ENCODE measurements at places on chromosomes 2 and 18. TPM values are rescaled to one million over a fixed set of nuclear protein-coding genes. Genes with fewer than 3 reads are reported as not detected.

- ATAC-seq, result no peak
Observed at GRCh38 chr2:217993138-217993537, 9.7 kb downstream of the TNS1 start.

CD28 gene
- total RNA-seq, result not detected

DNA sequence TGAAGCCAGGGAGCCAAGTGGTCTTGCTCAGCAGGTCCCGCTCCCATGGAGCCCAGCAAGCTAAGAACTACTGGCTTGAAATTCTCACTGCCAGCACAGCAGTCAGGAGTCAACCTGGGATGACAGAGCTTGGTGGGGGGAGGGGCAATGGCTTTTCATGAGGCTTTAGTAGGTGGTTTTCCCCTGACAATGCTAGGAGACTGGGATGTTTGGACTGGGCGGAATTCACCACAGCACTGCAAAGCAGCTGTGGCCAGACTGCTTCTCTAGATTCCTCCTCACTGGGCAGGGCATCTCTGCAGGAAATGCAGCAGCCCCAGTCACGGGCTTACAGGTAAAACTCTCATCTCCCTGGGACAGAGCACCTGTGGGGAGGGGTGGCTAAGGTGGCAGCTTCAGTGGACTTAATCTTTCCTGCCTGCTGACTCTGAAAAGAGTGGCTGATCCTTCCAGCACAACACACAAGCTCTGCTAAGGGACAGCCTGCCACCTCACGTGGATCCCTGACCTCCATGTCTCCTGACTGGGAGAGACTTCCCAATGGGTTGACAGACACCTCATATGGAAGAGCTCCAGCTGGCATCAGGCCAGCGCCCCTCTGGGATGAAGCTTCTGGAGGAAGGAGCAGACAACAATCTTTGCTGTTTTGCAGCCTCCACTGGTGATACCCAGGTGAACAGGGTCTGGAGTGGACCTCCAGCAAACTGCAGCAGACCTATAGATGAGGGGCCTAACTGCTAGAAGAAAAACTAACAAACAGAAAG, 349.7 kb upstream of the ST6GAL2 start:
- ATAC-seq, result no peak

DNA sequence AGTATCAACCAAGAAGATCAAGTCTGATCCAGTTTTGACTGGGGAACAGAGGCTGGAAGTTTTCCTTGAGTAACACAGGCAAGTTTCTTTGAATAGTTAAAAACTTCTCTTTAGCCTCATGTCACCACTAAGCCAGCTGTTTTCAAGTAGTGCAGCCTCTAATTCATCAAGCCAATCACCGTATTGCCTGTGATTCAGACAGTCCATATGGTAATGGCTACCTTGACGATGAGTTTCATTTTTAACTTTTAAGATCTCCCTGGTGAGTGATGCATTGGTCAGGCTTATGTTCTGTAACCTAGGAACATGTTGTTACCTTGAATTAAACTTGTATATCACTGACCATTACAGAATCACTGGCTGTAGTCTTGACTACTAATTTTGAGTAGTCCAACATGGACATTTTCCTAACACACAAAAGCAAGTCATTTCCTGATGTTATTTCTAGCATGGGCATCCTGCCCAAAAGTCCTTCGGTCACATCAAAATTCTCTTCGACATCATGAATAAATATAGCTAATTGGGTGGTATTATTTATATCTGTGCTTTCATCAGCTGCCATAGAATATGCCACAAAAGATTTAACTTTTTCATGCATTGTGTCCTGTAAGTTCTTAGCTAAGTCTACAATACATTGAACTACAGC, 238.8 kb upstream of the GCFC2 start:
- no peak for ATAC-seq

- peak; percentile 82 for ATAC-seq
Observed at GRCh38 chr2:241009601-241010530, 11.4 kb downstream of the SNED1 start.

CRACDL gene
- not detected for total RNA-seq

DNA sequence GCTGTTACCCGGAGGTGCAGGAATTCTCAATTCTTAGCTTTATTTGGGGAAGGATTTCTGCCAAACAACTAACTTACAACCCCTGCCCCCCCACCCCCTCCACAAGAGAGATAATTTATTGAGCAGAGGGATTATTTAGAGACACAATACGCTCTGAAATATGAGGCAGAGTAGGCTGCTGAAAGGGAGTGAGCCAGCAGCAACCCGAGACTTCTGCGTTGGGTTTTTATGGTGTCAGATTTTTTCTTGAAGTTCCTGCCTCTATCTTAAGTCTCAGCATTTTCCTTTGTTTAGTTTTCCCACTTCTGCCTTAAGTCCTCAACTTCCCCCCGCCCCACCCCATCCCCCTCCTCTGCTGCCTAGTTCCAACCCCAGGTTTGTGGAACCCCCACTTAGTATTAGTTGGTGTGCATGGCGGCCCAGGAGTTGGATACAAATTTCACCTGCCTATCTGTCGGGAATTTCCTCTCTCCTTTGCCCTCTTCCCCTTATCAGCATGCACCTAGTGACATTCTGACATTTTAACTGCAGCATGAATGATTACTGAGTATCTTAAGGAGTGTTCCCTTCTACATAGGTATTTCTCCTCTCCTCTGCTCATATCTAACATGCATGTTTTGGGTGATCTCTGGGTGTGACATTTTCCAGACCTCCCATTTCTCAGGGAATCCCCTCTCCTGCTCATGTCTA, 1635.9 kb upstream of the LRRTM1 start:
- ATAC-seq, result no peak

NEU4 gene
- 0.64 TPM for total RNA-seq

DNA sequence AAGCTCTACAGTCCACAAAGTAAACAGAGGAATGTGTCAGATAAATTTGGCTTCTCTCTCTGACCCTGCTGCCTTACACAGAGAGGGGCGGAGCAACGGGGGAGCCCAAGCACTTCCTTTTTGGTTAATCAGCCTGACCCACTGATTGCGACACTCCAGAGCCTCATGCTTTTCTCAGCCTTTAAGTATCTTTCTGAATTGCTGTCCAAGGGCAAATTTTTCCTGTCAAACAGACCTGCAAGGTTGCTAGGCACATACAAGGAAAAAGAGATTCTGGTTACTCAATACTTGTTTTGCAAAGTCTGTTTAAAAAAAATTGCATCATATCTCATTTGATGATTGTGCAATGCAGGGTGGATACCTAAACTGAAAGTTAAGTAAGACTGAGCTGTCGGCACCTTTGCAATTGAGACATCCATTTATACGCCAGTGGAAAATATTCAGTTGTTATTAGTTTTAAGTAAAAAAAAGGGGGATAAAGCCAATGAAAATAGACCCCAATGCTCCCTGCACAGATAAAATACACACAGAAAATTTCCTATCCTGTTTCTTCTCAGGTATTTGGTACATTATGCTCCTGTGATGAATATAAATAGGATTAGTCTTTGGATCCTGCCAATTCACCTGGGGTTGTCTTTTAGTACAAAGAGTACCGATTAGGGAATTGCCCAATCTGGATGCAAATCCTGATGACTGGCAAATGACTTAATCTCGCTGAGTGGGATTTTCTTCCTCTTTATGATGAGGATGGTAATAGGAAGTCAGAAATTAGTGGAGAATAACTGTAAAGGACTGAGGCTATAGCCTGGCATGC, 260.2 kb upstream of the TRIB2 start:
- peak; percentile 97 for ATAC-seq

MAPK4 gene
- total RNA-seq, result 10.6 TPM

DNA sequence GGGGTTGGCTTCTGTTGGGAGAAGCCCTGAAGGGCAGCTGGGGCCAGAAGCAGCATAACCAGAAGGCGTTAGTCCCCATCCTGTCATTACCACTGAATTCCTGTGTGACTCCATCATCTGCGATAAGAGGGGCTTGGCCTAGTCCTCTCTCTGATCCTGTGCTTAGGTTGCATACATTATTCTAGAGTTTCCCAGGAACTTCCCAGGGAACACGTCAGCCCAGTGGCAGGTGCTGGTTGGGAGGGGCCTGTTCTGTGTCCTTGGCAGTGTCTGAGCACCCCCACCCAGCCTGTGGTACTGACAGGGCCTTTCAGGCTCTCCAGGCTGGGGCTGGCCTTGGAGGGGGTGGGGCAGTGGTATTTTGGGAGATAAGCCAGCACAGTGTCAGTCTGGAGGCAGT, 4.5 kb upstream of the TOGARAM2 start:
- ATAC-seq, result peak; percentile 92

NCKAP5 gene
- total RNA-seq, result 5.3 TPM

DNA sequence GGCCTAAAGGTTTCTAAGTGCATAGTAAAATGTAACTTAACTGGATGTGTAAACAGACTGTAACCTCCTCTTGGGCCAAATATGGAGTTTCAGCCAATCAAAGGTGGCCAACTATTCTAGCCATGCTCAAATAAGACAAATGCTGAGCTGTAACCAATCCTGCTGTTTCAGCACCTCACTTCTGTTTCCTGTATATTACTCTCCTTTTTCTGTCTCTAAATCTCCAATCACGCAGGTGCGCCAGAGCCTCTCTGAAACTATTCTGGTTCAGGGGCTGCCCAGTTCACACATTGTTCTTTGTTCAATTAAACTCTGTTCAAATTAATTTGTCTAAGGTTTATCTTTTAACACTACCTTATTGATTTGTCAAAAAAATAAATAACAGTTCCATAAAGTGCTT, 532.7 kb upstream of the DCC start:
- ATAC-seq, result no peak

DNA sequence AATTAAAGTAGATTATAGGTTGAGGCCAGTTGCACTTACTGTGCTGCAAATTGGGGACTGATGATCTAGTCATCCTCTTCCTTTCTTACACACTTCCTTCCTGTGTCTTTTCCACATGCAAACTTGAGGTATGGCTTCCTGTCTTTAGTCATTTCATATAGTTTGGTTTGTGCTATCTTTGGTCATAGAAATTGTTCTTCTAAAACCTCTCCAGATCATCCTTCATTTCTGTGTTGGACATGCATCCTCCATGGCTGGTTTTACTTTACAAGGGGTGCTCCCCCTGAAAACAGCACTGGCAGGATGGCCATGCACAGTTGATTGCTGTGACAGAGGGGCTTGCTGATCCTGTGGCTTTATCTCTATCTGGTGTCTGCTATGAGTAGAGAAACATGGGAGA, 36.5 kb downstream of the MGAT5 start:
- no peak for ATAC-seq

DNA sequence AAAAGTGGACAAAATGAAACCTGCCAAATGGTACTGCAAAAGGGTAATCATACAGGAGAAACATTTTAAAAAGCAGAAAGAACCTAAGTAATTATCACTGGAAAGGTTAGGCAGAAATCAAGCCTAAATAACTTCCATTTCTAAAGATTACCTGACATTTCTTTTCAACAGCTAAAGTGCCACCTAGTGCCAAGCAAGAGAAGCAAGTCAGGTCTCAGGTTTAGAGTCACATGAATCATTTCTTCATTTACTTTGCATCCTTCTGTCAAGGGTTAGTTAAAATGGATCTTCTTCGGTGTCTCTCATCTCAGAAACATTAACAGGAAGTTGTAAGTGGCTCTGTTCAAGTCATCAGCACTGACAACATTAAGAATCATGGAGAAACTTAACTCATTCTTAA, 90.3 kb downstream of the AKAIN1 start:
- no peak for ATAC-seq

GRCh38 chr2:191115391-191115790, 35.4 kb downstream of the STAT4 start:
- no peak for ATAC-seq

- ATAC-seq, result no peak
Observed at GRCh38 chr18:46134920-46135675, 30.9 kb downstream of the HAUS1 start.

- ATAC-seq, result no peak
Observed at GRCh38 chr2:165778187-165778556, 15.9 kb downstream of the GALNT3 start.

DNA sequence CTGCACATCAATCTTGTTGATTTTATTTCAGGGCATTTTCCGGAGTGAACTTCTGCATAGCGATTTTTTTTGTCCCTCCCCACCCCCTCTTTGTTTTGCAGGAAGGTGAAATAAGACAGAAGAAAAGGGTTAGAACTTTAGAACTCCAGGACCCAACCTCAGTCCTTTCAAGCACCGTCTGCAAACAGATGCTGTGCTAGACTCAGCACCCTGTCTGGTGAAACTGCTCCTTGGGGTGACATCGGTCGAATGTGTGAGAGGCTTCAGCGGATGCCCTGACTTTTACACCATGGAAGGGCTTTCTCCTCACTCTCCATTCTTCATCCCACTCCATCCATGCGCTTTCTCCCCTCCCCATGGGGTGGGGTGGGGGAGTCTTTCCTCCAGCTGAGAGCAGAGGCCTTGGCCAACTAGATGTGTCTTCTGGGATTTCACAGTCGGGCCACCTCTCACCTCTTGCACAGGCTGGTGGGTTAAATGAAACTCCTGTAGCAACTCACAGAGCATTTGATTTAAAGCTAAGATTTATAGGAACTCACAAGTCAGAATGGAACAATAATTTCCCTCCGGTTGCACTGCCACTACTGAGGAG, 43.3 kb upstream of the EDAR start:
- peak; percentile 82 for ATAC-seq

DNA sequence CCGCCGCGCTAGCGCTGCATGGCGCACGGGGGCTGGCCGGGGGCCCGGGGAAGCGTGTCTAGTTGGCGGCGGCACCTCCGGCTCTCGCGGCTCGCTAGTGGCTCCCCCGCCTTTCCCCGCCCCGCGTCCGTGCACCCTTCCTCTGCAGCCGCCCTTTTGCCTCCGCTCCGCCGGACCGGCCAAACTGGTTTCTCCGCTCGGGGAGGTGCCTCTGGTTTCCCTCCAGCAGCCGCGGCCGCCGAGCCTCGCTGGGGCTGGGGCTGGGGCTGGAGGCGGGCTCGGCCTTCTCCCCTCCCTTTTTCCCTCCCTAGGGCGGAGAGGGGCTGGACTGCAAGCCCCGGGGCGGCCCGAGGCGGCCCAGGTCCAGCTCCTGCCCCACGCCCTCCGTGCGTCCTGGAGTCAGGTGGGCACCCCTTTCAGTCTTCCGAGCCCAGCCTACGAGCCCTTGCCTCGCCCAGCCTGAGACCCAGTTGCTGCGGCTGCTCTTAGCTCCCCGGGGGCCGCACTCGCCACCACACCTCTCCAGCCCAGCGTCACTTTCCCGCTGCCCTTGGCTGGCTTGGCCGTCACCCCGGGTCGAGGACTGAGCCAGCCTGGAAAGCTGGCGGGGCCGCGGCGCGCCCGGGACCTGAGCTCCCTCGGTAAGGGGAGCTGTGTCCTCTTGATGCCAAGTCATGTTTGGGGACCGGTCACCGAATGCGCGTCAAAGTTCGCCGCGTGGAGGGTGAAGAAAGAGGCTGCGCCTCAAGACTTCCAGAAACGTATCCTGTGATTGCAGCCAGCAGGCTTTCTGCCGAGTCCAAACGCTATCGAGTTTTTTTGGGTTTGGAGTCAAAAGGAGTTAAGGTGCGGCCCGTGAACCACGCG, at the start of gene ATP8B1:
Gene ATP8B1 (minus strand): TSS at position 213 of the 867 bp plus-strand sequence. CDS start 71,508 bp downstream, outside the sequence.
- ATAC-seq, result peak; percentile 85

DSC3 gene
- 4.1 TPM for total RNA-seq

ARHGEF33 gene
- 1.3 TPM for total RNA-seq
